ENCODE measurements at places on chromosomes 1 and 21. TPM values are rescaled to one million over a fixed set of nuclear protein-coding genes. Genes with fewer than 3 reads are reported as not detected.

The AGBL4 gene
- total RNA-seq = not detected

DNA sequence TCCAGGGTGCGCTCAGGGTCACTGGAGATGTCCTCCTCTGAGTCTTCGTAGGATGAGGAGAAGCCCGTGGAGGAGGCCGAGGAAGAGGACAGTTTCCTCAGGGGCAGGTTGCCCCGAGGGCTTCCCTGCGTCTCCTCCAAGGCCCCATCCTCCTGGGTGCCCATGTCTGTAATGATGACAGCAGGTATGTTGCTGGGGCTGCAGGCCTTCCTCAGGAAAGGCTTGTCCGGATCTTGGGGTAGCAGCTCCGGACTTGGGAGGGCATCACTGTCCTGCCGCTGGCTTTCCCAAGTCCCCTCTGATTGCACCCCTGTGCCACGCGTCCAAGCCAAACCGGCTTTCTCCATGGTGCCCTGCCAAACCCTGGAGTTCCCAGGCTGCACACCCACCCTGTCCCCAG lies 3.5 kb downstream of the ITPKB start:
- DNase-seq = no peak

- no peak for DNase-seq
Measured at GRCh38 chr1:3590139-3590763, 21.1 kb downstream of the MEGF6 start.

- no peak for DNase-seq
Measured at GRCh38 chr1:160716013-160716412, 4.4 kb upstream of the CD48 start.

The AIRE gene
- 0.11 TPM for total RNA-seq

The ANGPTL1 gene
- total RNA-seq = not detected

The MR1 gene
- total RNA-seq = 16.2 TPM

The FCAMR gene
- not detected for total RNA-seq

GRCh38 chr21:36212513-36212780 lies 55.8 kb downstream of the DOP1B start:
- no peak for DNase-seq

GRCh38 chr1:174766727-174767126 lies 233.0 kb upstream of the CACYBP start:
- no peak for DNase-seq

GRCh38 chr1:157539568-157539967 lies 12.7 kb downstream of the FCRL5 start:
- DNase-seq = no peak

DNA sequence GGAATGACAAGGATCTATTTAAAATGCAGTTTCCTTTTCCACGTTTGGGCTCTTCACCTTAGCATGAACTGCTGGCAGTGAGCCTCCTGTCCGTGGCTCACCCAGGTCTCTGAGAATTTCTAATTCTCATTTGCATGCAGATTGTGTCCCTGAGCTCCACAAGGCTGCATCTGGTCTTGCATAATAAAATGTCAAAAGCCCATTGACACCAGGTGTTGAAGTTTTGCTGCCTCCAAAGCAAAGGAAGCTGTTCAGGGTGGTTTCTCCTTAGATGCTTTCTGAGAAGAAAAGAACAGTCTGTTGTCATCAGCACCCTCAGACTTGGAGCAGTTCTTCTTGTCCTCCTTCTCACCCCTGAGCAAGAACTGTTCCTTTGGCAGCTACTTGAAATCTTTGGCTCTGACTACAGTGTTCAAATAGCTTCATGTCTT lies 433.1 kb upstream of the KAZN start:
- no peak for DNase-seq

DNA sequence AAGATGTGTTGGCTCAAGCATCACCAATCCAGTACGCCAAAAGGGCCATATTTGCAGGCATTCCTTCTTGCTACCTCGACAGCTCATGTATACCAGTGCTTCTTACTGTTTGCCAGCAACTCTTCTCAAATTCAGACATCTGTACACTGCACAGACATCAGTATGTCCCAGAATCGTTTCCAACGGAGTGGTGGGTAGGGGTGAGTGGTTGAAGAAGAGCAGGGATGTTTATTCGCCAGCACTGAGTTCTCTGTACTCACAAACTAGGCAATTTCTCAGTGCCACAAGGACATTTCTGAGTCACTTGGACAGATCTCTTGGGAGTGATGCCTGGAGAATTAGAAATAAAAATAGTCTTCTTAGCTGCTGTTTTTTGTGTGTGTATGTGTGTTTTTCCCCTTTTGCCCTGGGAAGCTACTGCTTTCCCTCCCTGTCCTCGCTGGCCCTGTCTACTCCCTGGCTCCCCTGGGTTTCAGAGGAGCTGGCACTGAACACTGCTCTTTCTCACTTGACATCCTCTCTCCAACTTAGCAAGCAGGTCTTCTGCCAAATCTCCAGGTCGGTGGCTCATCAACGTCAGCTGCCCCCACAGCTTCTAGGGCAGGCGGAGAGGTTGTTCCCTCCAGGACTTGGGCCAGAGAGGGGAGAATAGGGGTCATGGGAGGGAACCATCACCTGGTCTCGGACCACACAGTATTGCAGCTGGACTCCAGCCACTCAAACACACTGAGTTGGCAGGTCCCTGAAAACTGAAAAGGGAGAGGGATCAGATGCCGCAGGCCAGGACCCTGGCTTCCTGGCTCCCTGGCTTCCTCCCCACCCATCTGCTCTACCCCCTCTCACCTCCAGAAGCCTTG lies 90.5 kb downstream of the NMNAT2 start:
- no peak for DNase-seq

DNA sequence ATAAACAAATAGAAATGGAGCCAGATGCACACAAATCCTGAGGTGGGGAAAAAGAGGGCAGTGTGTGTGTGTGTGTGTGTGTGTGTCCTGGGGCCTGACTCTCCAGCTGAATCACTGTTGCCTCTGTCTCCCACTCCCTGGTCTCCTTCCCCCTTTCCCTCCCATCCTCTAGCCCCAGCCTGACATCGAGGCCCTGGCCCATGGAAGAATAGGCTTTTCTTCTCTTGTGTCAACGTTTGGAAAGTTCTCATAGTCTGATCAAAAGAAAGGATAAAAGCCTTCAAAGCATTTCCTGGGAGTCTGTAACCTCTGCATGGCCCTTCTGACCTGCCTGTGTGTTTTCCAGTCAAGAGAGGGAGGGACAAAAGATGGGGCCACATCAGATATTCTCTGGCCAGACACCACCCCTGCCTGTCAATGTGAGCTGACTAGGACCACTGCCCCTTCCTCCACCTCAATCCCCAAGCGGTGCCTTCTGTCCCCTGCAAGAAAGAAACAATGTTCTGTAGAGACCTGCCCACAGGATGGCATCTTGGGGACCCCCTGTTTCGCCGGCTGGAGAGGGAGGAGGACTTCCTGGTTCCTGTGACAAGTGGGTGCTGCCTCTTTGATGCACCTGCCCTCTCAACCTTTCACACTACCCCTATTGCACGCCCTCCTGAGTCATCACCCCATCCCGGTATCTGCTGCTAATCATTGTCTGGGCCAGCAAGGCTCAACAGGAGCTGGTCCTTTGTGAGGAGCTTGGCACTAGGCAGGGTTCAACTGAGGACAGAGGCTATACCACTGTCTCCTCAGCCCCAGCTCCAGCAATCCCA lies 16.2 kb downstream of the KCNJ10 start:
- no peak for DNase-seq

GRCh38 chr1:105396001-105396400 lies 1646.3 kb downstream of the AMY1C start:
- no peak for DNase-seq

The S100A14 gene
- total RNA-seq = not detected

The PLA2G2C gene
- total RNA-seq = not detected

GRCh38 chr1:111559736-111560279 lies 56.4 kb upstream of the ADORA3 start:
- DNase-seq = no peak

The XPR1 gene
- 13.7 TPM for total RNA-seq

GRCh38 chr21:41877901-41878830 lies 978 bp downstream of the PRDM15 start:
- DNase-seq = no peak

GRCh38 chr1:236864996-236865817 lies 70.1 kb downstream of the MTR start:
- DNase-seq = no peak

- DNase-seq = no peak
Measured at GRCh38 chr1:22527555-22528296, 35.6 kb upstream of the EPHA8 start.

DNA sequence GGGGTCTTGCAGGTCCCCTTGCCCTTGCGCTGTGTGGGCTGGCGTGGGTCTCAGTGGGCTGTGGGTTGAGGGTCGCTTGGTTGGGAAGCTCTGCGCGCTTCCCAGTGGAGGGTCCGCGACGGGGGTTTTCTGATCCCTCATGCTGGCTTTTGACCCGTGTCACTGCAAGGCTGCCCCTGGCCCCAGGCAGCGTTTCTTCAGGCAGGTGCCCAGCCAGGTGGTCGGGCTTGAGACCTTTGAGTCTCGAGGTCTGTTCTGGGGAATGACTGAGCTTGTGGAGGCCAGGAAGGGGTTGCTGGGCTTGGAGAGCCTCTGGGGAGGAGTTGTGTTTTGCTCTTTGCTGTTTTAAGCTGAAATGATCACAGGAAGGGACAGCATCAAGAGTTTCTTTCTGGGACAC lies 5.3 kb downstream of the SKI start:
- no peak for DNase-seq

GRCh38 chr1:84913555-84913892 lies 20.5 kb upstream of the LPAR3 start:
- no peak for DNase-seq

- no peak for DNase-seq
Measured at GRCh38 chr21:36981049-36981391, 14.6 kb upstream of the HLCS start.

- no peak for DNase-seq
Measured at GRCh38 chr21:16533692-16534407, 804.1 kb downstream of the USP25 start.

The NR0B2 gene
- total RNA-seq = not detected

GRCh38 chr1:119884711-119885110 lies 11.6 kb downstream of the ADAM30 start:
- DNase-seq = no peak

GRCh38 chr1:94305704-94306103 lies 68.3 kb upstream of the ARHGAP29 start:
- DNase-seq = no peak

DNA sequence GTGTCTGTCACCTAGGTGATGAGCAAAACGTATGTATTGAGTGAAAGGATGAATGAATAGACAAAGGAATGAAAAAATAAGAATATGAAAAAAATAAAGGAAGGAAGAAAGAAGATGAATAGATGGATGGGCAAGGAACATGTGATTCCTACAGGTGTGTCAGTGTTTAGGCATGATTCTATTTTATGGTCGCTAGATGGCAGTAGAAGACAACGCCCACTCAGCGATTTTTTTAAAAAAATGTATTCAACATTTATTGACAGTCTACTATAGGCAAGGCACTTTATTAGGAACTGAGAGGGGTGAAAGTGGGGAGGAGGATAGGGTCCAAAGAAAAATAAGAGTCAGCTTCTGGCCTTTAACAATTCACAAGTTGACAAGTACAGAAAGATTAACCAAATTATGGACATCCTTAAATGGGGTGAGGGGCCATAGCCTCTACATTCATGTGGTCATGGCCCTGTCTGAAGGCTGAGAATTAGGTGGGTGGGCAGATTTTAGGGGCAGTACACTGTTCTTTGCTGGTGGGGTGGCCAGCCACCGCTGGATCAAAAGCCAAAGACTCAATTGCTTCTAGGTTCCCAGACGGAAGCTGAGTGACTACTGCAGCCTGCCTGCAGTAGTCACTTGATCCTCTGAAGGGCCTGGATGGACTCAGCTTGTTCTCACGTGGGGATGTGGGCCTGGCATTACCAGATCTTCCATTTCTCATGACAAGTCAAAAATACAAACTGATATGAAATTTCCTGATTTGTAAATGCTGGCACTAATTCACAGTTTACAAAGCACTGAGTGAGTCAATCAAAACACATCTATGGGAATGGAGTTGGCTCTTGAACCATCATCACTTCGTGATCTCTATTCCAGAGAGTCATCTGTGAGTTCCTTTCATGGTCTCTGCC lies 83.9 kb downstream of the FASLG start:
- peak; percentile 75 for DNase-seq

DNA sequence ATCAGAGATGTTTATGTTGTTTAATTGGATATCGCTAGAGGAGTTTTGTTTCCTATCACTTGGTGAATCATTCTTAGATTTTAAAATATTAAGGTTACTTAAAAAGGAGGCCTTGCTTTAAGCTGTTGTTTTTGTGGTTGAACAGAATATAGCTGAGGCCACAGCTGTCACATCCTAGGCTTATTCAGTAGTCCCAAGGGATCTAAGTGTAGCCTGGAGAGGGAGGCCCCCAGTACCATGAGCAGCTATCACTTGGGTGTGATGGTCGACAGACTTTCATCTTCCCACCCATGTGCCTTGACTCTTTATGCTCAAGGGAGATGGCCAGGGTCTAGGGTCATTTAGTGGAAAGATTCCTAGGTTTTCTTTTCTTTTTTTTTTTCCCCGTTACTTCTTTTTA lies 278.7 kb downstream of the HHAT start:
- DNase-seq = no peak

The S100A1 gene
- total RNA-seq = not detected

The NR5A2 gene
- total RNA-seq = not detected

DNA sequence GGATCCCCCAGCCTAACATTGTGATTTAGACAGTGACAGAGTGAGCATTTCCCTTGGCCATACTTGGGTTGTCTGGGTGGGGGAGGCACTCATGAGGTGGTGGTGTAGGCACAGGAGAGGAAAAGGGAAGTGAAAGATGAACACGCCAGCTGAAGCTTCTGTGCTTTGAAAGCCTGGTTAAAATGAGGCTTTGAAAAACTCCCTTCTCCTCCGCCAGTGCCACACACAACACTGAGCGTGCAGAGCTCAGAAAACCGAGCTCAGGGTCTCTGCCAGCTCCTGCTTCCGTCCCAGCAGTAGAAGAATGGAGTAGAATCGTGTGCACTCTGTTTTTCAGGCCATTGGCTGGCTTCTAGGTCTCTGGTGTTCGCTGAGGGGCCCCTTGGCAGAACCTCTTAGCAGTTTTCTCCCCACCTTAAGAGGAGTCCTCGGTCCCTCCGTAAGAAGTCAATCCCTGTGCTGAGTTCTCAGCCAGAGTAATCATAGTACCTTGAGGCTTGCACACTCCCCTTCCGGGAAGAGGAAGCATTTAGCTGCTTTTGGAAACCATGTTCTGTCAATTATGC lies 12.9 kb downstream of the PLEKHM2 start:
- peak; percentile 74 for DNase-seq

GRCh38 chr1:217717959-217718358 lies 86.8 kb downstream of the SPATA17 start:
- no peak for DNase-seq

The ERICH3 gene
- total RNA-seq = not detected

GRCh38 chr1:97680894-97681293 lies 239.9 kb downstream of the DPYD start:
- DNase-seq = no peak

The RPS27 gene
- total RNA-seq = 7,636 TPM

GRCh38 chr1:42993502-42994136 lies 35.0 kb upstream of the SLC2A1 start:
- DNase-seq = no peak

- no peak for DNase-seq
Measured at GRCh38 chr1:89771991-89772560, 48.8 kb upstream of the LRRC8D start.

GRCh38 chr1:96990136-96990535 lies 268.6 kb downstream of the PTBP2 start:
- no peak for DNase-seq

The PLPPR5 gene
- total RNA-seq = not detected

The SLC30A10 gene
- not detected for total RNA-seq

GRCh38 chr1:15947382-15948090 lies 28.4 kb downstream of the ZBTB17 start:
- no peak for DNase-seq

Measured in CD4-positive, alpha-beta T cell (primary cell).